ENCODE measurements at places on chromosomes 13 and 19. TPM values are rescaled to one million over a fixed set of nuclear protein-coding genes. Genes with fewer than 3 reads are reported as not detected.

DNA sequence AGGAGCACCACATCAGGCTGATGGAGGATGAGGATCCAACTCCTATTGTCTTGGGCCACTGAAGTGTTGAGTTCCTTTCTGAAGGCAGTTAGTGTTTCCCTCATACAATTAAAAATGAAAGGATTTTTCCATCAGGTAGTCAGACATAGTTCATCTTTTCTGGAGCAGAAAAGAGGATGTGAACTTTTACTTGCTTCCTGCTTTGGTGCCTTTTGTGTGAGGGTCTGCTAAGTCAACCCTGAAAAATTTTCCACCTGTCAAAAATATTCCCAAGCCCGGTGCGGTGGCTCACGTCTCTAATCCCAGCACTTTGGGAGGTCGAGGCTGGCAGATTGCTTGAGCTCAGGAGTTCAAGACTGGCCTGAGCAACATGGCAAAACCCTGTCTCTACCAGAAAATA is 43.9 kb downstream of the RGCC start:
- no peak for DNase-seq

DNA sequence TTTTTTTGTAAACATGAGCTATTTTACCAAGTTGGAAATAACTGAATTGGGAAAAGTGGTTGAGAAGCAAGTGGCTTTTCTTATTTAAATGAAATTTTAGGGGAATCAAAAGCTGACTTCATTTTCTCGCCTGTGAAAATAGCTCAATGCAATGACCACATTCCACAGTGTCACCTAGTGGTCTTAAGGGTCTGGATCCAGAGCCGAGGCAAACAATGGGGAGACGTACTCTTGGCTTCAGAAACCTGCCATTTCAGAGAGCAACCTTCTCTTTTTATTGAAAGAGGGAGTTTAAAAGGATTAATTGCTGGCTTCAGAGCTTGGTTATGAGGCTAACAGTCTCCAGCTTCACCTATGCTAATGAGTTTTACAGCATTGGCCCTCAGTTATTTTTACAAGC is 39.7 kb upstream of the RXFP2 start:
- no peak for DNase-seq

GRCh38 chr13:108313382-108313781 is 43.9 kb downstream of the TNFSF13B start:
- DNase-seq = no peak

- no peak for DNase-seq
Observed at GRCh38 chr19:4181053-4181508, 1.3 kb downstream of the SIRT6 start.

DNA sequence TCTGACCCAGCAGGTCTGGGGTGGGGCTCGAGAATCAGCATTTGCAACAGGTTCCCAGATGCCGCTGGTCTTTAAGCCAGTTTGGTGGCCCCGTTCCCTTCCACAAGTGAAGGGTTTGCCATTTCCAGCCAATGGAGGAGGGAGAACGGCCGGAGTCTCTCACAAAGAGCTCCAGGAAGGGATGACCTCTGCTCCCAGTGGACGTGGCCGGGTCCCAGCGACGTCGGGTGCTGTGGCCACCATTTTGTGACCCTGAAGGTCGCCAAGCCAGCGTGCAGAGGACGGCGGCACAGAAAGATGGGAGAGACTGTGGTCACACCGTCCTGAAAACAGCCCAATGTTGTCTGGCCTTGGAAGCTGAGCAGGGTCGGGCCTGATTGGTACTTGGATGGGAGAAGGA is 8.0 kb downstream of the SHC2 start:
- DNase-seq = no peak

GRCh38 chr13:26673890-26674289 is 86.7 kb downstream of the GPR12 start:
- DNase-seq = no peak

- no peak for DNase-seq
Observed at GRCh38 chr19:11534948-11535347, 3.7 kb upstream of the CNN1 start.

ZNF667 gene
- 5.5 TPM for total RNA-seq

Measured in A172 (cell line).